ENCODE measurements at places on chromosomes 5 and 9. TPM values are rescaled to one million over a fixed set of nuclear protein-coding genes. Genes with fewer than 3 reads are reported as not detected.

The PCDHGB4 gene
- 15.6 TPM for total RNA-seq

The SV2C gene
- total RNA-seq = 6.9 TPM

The TEK gene
- total RNA-seq = 0.74 TPM

DNA sequence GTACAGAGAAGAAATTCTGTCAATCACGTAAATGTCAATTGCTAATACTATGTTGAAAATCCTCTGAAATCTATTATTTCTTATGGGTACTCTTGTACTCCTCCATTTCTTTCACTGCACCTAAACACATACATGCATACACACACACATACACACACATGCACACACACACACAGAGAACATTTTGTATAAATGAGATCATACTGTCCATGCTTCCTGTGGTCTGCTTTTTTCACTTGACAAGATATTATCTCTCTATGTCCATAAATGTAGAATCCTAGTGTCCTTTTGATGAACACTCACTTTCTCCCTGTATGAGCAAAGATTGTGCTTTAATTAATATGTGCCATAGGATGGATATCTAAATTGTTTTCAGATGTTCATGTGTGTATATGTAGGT is 32.7 kb upstream of the TLR4 start:
- no peaks in the 10 kb centered on the region for H3K4me1 ChIP-seq
- H3K4me3 ChIP-seq = no peak overlapping the region
- DNase-seq = no peak
- H3K36me3 ChIP-seq = no peaks in the 10 kb centered on the region
- H3K27me3 ChIP-seq = no peaks in the 10 kb centered on the region

GRCh38 chr5:1380011-1380817 is 35.3 kb upstream of the CLPTM1L start:
- no peaks in the 10 kb centered on the region for H3K36me3 ChIP-seq
- peak overlapping the region; percentile 62 for H3K4me3 ChIP-seq
- DNase-seq = no peak
- H3K4me1 ChIP-seq = peaks cover 8% of the 10 kb centered on the region
- no peak overlapping the region for H3K27ac ChIP-seq
- H3K27me3 ChIP-seq = peaks cover 63% of the 10 kb centered on the region

GRCh38 chr5:129361441-129362025 is 98.6 kb upstream of the ADAMTS19 start:
- no peak for DNase-seq
- no peaks in the 10 kb centered on the region for H3K4me1 ChIP-seq
- H3K27me3 ChIP-seq = no peaks in the 10 kb centered on the region
- H3K4me3 ChIP-seq = no peak overlapping the region
- no peak overlapping the region for H3K27ac ChIP-seq
- H3K36me3 ChIP-seq = no peaks in the 10 kb centered on the region

DNA sequence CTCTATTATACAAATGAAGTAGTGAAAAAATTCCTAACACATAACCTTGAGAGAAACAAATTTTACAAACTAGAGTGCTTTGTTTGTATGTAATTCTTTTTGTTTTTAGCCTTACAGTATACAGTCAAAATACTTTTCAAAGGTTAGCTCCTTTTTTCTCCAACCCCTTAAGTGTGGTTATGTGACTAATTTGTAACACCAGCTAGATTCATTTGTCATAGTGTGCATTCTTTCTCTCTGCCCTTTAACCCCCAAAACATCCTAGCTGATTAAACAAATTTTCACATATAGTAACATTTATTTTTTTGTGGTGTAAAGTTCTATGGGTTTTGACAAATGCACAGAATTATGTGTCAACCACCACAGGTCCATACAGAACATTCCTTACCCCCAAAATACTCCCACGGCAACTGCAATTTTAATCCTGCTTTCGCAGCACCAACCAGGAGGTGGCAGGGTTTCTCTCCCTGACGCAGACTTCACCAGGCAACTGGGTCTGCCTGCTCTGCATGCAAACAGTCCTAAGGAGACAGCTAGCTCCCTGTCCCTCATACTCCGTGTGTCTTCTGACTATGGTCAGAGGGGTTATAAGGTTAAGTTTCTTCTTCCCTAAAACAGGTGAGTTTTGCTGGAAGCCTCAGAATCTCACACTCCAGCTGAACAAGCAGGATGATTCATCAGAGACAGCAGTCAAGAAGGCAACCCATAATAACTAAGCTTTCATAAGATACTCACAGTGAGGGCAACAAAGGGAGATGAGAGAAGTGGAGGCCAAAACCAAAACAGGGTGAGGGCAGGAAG is 44.5 kb upstream of the NR5A1 start:
- no peaks in the 10 kb centered on the region for H3K36me3 ChIP-seq
- no peak overlapping the region for H3K4me3 ChIP-seq
- no peaks in the 10 kb centered on the region for H3K27me3 ChIP-seq
- no peak for DNase-seq

DNA sequence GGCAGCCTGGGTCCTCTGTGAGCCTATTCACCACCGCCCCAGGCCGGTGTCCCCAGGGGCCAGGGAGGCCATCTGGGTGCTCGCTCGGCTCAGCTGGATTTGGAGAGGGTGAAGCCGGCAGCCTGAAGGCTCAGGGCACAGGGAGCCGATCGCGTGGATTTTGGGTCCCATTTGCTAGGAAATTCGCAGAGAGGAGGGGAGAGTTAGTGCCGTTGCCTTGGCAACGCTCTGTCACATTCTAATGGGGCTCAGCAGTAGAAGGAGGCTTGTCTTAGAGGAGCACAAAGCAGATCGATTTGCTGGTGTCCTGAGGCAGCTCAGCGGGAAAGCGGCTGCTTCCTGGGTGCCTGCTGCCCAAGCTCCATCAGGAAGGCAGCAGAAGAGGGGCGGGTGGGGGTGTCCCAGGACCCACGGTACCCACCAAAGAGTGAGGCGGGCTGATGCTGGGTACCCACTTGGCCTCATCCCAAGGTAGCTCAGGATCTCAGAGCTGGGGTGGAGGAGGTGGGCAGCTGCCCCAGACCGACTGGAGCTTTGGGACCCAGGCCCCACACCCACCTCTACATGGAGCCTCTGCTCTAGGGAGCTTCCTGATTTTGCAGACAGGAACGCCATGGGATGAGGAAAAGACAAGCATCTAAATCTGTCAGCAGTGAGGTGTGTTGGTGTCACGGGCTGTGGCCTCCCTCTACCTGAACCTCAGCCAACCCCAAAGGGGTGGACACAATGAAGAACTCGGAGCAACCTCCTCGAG is 17.1 kb upstream of the OLFM1 start:
- no peak overlapping the region for H3K4me3 ChIP-seq
- no peak for DNase-seq

DNA sequence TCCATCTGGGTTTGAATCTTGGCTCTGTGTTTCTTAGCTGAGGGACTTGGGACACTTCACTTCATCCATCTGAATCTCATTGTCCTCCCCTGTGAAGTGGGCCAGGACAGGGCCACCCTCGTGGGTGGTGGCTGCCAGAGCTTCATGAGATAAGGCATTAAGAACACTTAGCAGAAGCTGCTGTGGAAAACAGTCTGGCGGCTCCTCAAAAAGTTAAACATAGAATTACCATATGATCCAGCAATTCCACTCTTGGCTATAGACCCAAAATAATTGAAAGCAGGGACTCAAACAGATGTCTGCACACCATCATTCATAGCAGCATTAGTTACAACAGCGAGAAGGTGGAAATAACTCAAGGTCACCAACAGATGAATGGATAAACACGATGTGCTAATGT is 42.4 kb upstream of the GGTA1 start:
- H3K27me3 ChIP-seq = peaks cover 8% of the 10 kb centered on the region
- H3K4me3 ChIP-seq = no peak overlapping the region
- H3K4me1 ChIP-seq = peaks cover 4% of the 10 kb centered on the region
- no peak overlapping the region for H3K27ac ChIP-seq
- no peak for DNase-seq

- H3K27ac ChIP-seq = no peak overlapping the region
- peaks cover 4% of the 10 kb centered on the region for H3K4me1 ChIP-seq
- H3K36me3 ChIP-seq = no peaks in the 10 kb centered on the region
- no peak overlapping the region for H3K4me3 ChIP-seq
These were observed 185.9 kb downstream of the GRIA1 start for GRCh38 chr5:153676406-153676805.

- H3K27ac ChIP-seq = no peak overlapping the region
These were observed 268.6 kb downstream of the SEC61B start for GRCh38 chr9:99490729-99491128.

GRCh38 chr9:105150991-105151685 is 93.3 kb upstream of the SLC44A1 start:
- H3K36me3 ChIP-seq = no peaks in the 10 kb centered on the region
- no peak overlapping the region for H3K4me3 ChIP-seq
- no peaks in the 10 kb centered on the region for H3K27me3 ChIP-seq
- no peak overlapping the region for H3K27ac ChIP-seq
- DNase-seq = no peak
- peaks cover 12% of the 10 kb centered on the region for H3K4me1 ChIP-seq

- H3K4me3 ChIP-seq = no peak overlapping the region
- no peak for DNase-seq
- no peak overlapping the region for H3K27ac ChIP-seq
- H3K4me1 ChIP-seq = no peaks in the 10 kb centered on the region
- H3K36me3 ChIP-seq = no peaks in the 10 kb centered on the region
These were observed 39.3 kb downstream of the NTNG2 start for GRCh38 chr9:132201139-132201538.

DNA sequence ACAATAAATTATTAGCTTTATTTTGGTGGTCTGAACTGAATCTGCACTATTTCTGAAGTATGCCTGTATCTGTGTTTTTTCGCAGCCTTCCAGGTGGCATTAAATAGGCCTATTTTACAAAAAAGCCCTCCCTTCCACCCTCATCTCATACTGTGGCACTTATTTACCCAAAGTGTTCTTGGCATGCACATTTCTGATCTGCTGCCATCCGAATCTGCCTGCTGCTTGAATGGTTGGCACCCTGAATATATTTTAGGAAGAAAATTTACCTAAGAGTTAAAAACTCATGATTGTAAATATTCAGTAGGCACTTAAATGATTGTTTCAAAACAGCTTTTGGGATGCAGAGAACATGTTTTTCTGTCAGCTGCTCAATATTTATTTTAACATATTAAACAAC is 150.1 kb downstream of the SLC28A3 start:
- peaks cover 3% of the 10 kb centered on the region for H3K27me3 ChIP-seq
- no peak overlapping the region for H3K27ac ChIP-seq
- DNase-seq = no peak
- no peak overlapping the region for H3K4me3 ChIP-seq
- H3K36me3 ChIP-seq = no peaks in the 10 kb centered on the region

DNA sequence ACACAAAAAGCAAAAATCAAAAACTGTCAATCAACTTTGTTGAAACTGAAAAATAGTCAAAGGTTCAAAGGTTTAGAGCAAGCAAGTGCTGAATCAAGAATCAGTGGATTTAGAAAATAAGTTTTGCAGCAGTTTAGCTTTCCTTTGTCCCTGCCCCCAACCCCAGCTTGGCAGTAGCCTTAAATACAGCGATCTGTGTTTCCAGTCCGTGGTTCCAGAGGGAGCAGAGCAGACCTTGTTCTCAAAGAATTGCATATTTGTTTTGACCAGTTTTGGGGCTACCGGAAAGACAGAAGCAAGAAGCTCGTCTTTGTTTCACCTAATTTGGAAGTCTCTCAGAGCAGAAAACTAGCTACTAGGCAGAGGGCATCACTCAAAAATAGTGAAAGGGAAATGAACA is 57.2 kb upstream of the PRDM9 start:
- peaks cover 15% of the 10 kb centered on the region for H3K4me1 ChIP-seq
- no peaks in the 10 kb centered on the region for H3K27me3 ChIP-seq
- peak overlapping the region; percentile 63 for H3K27ac ChIP-seq
- no peaks in the 10 kb centered on the region for H3K36me3 ChIP-seq
- DNase-seq = no peak
- peak overlapping the region; percentile 45 for H3K4me3 ChIP-seq

GRCh38 chr5:138469540-138470321 is 4.5 kb downstream of the EGR1 start:
- DNase-seq = no peak
- H3K27ac ChIP-seq = peak overlapping the region; percentile 97
- peaks cover 46% of the 10 kb centered on the region for H3K27me3 ChIP-seq

DNA sequence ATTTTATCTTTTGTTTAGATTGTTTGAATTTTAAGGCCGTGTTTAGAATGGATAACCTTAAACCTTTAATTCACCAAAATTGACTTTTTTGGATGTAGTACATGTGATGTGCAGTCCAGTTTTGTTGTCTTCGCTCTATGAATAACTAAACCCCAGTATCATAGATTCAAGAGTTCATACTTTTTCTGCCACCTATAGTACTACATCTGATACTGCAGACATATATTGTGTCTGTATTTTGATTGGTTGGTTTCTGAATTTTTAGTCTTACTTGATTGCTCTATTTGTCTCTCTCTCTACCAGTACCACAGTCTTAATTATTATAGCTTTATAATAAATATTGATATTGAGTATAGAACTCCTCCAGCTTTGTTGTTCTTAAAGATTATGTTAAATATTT is 58.1 kb downstream of the PPIP5K2 start:
- DNase-seq = no peak
- no peak overlapping the region for H3K27ac ChIP-seq
- no peaks in the 10 kb centered on the region for H3K27me3 ChIP-seq
- H3K4me3 ChIP-seq = no peak overlapping the region
- no peaks in the 10 kb centered on the region for H3K4me1 ChIP-seq

DNA sequence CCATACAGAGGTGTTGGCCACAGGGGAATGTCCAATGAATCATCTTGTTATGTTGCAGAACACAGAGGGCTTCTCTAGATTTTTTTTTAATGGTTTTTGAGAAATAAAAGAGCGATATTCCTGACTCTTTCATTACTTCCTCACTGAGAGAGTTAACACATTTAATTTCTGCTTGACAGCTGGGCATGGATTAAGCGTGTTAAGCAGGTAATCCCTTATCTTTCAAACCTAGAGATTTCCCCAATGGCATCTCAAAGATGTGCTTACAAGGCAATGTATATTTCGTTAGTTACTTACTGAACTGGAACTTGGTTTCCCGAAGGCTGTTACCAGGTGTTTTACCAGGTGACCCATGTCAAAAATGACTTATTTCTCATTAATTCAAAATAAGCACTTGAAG is 21.8 kb upstream of the ADCY2 start:
- H3K4me1 ChIP-seq = peaks cover 6% of the 10 kb centered on the region
- no peak overlapping the region for H3K27ac ChIP-seq
- H3K27me3 ChIP-seq = no peaks in the 10 kb centered on the region
- no peak for DNase-seq

GRCh38 chr5:33524476-33524875 is 83.7 kb downstream of the TARS1 start:
- H3K27me3 ChIP-seq = no peaks in the 10 kb centered on the region
- no peak overlapping the region for H3K4me3 ChIP-seq
- no peak for DNase-seq
- H3K27ac ChIP-seq = no peak overlapping the region
- H3K36me3 ChIP-seq = peaks cover 12% of the 10 kb centered on the region
